ENCODE measurements at places on chromosomes 3 and 15.

- no peak for DNase-seq
Observed at GRCh38 chr15:82303956-82304777, 41.5 kb downstream of the SAXO2 start.

DNA sequence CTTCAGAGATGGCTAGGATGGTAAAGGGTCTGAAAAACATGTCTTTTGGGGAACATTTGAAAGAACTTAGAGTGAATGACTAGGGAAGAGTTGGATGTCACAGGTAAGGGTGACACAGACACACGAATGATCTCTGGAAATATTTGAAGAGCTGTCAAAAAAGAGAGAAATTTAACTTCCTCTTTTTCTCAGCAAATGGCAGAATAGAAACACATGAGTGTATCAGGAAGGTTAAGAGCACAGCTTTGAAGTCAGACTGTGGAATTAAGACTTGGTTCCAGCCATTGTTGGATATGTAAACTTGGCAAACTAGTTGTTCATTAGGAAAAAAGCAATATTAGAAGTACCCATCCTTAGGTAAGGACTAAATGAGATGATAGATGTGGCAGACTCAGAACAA, 117.7 kb downstream of the IMPG2 start:
- no peak for DNase-seq

DNA sequence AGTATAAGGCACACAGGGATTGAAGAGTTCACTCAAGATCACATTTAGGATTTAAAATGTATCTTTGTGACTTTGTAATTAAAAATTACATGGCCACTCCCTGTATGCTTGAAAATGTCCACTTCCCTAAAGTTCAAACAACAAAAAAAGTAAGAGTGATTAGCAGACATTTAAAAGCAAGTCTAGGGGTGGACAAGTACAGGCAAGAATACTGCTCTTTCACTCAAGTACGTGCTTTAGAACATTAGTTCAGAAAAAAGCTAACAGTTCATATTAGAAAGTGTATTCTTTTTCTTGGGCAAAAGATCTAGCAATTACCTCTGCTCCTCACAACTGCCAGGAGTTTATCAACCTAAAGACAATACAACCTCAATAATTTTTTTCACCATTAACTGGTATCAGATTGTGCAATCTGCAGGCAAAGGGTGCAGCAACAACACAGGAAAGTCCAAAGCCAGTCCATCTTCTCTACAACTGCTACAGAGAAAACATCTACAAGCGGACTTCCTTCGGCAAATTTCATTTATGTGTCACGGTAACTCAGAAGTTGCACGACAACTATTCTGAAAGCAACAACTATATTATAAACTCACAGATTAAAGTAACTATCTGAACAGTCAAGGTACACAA, 18.1 kb downstream of the CHSY1 start:
- DNase-seq = no peak

- DNase-seq = no peak
Observed at GRCh38 chr3:157369727-157370421, 66.8 kb upstream of the PTX3 start.

DNA sequence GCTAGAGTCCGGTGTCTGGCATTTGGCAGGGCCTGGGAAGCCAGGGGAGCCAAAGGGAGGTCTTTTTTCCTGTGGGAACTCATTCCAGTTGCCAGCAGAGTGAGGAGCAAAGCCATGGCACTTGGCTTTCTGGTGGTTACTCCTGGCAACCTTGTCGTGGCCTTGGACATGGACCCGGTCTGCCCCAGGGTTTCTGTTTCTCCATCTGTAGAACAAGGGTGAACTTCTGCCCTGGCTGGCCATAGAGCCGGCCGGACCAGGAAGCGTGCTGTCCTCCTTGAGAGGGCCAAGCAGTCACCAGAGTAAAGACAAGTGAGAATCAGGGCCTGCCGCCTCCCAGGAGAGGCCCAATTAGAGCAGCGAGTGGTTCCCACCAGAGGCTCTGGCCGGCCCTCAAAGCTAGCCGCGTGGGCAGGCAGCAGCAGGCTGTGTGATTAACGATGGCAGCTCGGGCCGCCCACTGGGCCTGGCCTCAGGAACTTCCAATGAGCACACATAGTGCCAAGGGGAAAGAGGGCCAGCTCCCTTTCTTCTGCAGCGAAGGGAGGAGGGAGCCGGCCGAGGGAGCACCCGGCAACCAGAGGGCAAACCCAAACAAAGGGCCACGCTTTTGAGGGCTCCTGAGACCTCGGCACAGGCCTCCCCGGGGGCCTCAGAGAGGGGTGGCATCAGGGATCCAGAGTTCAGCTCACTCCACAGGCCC, 29.1 kb upstream of the ELP6 start:
- DNase-seq = no peak
